ENCODE measurements at places on chromosomes 2 and 18.

- DNase-seq: no peak
These were observed 1080.0 kb downstream of the DSC3 start for GRCh38 chr18:29962579-29962978.

- DNase-seq: no peak
These were observed 31.7 kb downstream of the L3MBTL4 start for GRCh38 chr18:6382963-6383362.

GRCh38 chr2:226916669-226917068, 80.8 kb downstream of the RHBDD1 start:
- no peak for DNase-seq

GRCh38 chr2:30577151-30577550, 130.1 kb downstream of the LCLAT1 start:
- DNase-seq: no peak

- no peak for DNase-seq
These were observed 148.7 kb downstream of the AGAP1 start for GRCh38 chr2:235642446-235643098.

DNA sequence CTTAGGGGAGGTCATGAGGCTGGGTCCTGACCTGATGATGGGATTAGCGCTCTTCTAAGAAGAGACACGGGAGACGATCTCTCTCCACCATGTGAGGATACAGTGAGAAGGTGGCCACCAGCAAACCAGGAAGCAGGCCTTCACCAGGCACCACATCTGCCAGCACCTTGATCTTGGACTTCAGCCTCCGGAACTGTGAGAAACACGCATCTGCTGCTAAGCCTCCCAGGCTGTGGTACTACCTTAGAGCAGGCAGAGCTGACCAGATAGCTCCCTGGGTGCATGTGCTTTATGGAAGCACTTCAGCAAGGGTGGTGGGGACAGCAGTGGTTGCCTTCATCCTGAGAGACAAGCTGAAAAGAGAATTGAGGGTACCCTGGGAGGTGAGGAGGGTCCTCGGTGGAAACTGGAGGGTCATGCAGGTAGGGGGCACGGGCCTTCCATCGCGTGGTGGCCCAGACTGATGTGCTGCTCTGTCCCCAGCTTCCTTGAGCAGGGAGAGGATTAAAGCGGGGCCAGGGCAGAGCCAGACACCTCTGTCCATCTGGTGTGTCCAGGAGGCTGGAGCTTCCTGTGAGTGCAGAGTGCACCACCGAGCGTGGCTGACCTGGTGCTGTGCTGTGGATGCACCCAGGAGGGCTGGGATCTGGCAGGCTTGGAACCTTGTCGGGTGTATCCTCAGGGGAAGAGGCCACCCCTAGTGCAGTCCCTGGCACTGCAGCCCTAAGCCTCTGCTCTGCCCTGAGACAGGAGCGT, 42.9 kb upstream of the HS6ST1 start:
- DNase-seq: no peak
